ENCODE measurements at places on chromosomes 4 and X.

GRCh38 chr4:53937327-53937726, 127.1 kb downstream of the CHIC2 start:
- DNase-seq, result no peak

DNA sequence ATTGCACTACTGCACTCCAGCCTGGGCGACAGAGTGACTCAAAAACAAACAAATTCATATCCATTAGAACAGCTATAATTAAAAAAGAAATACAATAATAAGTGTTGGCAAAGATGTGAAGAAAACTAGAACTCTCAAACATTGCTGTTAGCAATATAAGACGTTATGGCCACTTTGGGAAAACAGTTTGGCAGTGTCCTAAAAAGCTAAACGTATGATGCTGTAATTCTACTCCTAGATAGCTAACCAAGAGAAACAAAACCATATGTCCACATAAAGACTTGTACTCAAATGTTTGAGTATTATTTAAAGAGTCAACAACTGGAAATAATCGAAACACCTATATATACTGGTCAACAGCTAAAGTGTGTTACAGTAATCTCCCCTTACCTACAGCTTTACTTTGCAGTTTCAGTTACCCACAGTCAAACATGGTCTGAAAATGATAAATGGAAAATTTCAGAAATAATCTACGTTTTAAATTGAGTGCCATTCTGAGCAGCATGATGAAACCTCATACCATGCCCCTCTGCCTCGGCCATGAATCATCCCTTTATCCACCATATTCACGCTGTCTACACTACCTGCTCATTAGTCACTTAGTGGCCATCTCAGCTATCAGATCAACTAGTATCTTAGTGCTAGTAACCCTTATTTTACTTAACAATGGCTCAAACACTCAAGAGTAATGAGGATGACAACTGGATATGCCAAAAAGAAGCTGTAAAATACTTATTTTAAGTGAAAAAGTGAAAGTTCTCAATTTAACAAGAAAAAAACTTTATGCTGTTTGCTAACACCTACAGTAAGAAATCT, 4.9 kb downstream of the ELF2 start:
- DNase-seq, result peak; percentile 4

GRCh38 chr4:8847331-8847730, 24.3 kb downstream of the HMX1 start:
- DNase-seq, result no peak

- DNase-seq, result no peak
Measured at GRCh38 chrX:37434362-37434761, 85.2 kb downstream of the PRRG1 start.

GRCh38 chr4:38268108-38268820, 308.1 kb downstream of the PTTG2 start:
- DNase-seq, result no peak

DNA sequence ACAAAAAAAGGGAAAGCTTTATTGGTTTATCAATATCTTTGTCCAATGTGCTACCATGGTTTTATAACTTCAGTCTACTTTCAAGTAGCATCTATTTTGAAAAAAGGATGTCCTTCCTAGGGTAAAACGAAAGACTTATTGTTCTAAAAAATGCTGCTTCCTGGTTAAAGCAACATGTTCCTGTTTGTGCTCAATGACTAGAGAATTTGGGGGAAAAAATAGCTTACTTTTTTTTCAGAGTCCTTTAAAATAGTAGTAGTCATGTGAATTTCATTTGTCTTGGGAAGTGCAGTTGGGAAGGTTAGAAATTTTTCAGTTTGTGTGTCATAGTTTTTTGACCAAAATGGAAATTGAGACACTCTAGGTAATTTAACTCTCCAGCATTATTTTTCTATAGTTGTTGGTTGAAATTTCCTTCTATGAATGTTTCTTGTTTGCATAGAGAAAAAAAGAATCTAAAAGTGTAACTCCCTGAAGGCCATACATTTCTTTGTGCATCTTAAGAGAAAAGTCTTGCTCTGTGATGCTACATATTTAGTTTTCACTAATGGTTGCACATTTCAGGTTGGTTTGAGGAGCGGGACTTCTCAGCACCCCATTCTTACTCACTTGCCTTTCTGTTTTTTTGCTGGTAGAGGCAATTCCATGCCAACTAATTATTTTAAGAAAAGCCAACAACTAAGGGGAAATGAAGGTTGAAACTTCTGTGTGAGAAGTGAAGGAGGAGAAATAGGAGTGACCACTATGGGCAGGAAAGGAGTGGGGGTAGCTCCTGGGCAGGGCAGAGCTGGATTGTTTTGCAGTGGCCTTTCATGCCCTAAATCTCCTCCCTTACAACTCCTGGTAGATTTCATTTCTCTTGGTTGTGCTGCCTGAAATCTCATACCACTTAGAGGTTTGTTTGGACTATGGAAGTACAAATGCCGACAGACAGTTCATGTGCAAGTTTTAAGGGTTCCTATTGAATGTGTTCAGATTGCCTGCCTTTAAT, 76.4 kb downstream of the RAPGEF2 start:
- no peak for DNase-seq

- DNase-seq, result no peak
Measured at GRCh38 chrX:49271341-49271740, 1.7 kb downstream of the PPP1R3F start.

DNA sequence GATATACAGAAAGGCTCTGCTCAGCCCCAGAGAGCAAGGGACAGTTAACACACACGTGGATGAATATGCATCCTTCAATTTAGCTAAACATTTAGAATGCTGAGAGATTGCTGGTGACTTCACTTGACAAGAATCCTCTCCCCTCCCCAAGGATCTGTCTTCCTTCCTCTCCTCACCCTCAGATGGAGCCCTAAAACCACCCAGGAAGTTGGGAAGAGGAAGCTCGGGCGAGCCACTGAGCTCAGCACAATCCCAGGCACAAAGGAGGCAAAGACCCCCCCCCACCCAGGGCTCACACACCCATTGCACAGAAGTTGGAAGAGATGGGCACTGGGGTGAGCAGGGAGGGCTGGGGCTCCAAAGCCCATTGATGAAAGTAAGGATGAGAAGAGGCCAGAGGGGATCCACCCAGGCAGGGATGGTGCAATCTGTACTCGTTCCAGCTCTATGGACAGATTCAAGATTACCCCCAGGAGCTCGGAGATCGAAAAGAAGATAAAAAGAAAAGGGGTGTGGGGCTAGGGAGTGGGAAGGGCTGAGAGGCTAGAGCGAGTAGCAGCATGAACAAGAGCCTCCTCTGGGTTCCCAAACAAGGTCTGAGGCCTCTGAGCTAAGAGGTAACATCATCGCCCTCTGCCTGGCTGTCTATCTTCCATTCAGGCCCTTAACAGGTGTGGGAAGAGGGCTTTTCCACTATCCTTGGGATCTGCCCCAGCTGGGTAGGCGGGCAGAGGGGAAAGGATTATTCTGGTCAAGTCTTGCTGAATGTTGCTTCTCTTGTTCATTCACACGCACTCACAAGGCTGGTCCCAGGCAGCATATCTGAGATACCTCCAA, 1.2 kb downstream of the TFE3 start:
- no peak for DNase-seq

DNA sequence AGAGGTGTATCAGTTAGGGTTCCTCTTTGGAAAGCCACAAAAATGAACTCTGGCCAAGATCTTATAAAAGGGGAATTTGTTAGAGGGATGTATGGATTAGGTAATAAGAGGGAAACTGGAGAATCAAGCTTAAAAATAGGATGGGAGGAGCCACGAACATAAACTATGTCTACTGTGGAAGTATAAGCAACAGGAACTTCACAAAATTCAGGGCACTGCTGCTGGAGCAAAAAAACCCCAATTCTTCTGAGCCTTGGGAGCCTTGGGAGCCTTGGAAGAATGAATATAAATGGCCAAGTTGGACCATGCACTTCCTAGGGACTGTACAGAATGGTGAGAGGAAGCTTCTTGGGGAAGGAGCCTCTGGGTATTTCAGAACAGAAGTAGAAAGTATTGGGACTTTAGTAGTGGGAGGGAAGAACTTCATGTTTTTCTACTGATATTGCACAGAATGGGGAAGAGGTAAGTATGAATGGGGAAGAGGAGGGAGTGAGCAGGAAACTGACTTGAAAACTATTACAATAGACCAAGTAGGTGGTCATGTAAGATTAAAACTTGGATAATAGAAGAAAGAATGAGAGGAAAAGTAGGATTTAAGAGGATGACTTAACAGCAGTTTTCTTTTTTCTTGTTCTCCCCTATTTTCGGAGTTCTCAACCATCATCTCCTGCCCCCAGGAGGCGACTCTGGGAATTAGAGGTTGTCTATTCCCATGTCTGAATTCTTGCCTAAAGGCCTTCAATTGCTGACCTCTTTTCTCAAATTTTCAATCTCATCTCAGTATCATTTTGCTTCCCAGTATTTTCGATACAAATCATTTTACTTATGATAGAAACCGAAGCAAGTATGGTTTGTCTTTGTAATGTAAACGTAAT, 44.4 kb upstream of the TAPT1 start:
- no peak for DNase-seq

DNA sequence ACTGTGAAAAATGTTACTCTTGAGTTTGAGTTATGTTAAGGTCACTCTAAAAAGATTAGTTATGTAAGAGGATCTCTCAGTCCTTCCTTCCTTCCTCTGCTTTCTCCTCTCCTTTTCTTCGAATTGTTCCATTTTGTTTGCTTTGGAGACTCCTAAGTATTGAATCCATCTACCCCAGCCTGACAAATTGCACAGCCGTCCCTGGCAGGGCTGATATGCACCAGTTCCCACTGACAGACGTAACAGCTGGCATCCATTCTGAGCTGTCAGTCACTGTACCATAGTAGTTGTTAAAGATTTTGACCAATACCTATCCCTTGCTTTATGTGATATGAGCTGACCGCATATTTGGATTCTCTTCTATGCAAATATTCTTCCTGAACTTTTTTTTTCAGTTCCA, 210.7 kb upstream of the IGFBP7 start:
- DNase-seq, result no peak

DNA sequence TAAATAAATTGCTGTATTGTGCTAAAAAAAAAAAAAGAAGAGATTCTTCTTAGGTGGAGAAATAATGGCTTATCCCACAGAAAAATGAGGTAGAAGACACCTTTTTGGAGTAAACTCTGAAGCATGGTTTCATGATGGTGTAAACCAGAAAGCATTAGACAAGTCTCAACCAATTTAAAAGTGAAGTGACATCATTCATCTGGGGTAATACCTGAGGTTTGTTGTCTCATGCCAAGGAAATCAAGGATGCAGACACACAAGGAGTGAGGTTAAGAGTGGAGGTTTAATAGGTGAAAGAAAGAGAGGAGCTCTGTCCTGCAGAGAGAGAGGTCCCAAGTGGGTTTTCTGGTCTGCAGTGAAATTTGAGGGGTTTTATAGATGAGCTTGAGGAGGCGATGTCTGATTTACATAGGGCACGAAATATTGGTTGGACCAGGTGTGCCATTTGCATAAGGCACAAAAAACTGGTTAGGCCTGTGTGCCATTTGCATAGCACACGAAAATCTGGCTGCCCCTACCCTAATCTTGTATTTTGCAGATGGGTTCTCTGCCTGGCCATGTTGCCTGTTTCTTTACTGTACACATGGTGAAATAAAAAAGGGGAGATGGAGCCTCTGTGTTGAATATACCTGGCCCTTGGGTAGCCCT, 25.0 kb upstream of the CWH43 start:
- peak; percentile 64 for DNase-seq

DNA sequence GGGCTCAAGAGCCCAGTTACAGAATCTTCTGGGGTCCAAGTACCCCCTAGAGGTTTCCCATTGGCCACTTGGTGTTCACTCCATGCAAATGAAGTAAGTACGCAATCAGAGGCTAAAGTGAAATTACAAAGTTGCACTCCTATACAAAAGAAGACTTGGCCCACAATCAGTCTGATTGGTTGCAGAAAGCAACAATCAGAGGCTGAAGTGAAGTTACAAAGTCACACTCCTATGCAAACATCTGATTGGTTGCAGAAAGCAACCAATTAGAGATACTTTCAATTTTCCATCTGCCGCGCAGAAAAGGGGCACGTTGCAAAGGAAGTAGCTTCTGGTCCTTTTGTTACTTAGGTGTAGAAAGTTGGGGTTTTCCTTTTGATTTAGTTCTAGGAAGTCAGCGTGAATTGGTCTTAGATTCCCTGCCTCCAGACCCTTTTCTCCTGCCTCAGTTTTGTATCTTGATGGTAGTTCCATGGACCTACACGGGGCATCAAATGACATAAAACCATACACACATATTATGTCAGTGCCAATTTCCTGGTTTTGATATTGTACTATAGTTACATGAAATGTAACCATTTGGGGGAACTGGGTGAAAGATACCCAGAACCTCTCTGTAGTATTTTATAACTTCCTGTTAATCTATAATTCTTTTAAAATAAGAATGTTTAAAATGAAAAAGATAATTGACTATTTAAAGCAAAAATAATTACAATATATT, 12.4 kb upstream of the PIN4 start:
- DNase-seq, result no peak

DNA sequence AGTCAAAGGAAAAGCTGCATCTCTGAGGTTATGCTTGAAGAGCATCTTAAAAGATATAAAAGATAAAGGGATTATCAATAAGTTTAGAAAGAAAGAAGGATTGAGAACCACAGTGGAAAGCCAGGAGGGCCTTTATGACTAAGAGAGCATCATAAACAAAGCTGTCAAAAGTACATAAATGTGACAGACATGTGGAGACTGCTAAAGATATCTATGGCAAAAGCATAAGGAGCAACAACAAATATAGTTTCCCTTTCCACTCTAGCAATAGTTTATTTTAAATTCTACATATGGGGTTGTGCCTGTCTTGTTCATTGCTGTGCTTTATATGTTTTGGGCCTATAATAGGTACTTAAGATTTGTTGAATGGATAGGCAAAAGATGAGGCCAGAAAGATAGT, 97.3 kb downstream of the RNF150 start:
- DNase-seq, result no peak

DNA sequence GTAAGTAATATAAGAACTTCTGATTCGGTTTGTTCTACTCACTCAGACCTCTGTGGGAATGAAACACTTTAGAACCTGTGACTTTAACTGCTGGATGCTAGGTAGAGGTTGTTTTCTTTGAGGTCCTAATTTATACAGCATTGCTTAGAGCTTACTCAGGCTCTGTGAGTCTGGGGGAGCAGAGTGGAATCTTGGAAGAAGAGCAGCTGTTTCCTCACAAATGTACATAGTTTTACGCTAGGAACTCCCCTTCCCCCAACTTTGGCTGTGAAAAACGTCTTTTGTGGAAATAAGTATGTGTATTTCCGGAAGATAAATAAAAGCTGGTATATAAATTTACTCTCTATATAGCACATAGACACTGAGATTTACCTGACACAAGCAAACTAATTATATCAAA, 141.4 kb downstream of the NAA11 start:
- DNase-seq, result no peak

DNA sequence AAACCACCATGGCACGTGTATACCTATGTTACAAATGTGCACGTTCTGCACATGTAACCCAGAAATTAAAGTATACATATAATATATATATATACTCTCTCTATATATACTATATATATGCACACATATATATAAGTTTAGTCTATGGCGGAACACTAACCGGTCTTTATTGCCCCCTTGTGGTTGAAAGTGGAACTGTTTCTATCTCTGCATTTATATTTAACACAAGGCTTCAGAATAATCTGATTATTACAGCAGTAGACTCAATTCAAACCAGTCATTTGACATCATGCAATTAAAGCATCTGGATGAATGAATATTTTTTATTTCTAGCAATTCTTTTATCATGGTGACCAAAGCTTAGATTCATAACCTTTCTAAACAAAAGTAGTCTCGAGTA, 14.6 kb downstream of the RAB9B start:
- peak; percentile 74 for DNase-seq

GRCh38 chrX:17525762-17526555, 151.0 kb downstream of the NHS start:
- no peak for DNase-seq
